ENCODE measurements at places on chromosomes 2 and 18.

DNA sequence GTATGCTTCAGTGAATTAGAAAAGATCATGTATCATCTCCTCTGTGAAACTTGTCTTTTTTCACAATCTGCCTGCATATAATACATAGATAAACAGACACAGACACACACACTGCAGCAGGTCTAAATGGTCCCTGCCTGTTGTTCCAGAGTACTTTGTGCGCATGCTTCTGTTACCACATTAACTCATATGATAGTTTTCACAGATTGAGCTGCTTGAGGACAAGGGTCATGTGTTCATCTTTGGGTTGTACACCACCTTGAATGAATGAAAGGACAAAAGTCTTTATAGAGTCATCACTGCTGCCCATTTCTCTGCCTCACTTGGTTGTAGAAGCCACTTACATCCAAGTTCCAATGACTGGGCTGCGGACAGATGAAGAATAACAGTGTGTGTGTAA lies 72.7 kb upstream of the GLS start:
- DNase-seq: no peak

DNA sequence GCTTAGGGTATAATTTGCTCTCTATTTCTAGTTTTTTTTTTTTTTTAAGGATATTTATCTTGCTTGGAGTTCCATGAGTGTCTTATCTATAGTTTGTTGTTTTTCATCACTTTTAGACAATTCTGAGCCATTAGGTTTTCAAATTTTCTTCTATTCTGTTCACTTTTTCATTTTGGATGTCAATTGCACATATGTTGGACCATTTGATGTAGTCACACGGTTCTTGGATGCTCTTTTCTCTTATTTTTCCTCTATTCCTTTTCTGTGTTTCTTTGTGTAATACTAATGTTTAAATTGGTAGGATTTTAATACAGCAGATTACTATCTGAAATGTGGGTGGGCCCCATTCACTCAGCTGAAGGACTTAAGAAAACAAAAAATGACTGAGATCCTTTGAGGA lies 292.6 kb downstream of the CALCRL start:
- DNase-seq: no peak

GRCh38 chr2:65443509-65444186 lies 11.2 kb upstream of the SPRED2 start:
- DNase-seq: no peak

- DNase-seq: no peak
Observed at GRCh38 chr18:9890957-9891356, 5.2 kb downstream of the TXNDC2 start.

DNA sequence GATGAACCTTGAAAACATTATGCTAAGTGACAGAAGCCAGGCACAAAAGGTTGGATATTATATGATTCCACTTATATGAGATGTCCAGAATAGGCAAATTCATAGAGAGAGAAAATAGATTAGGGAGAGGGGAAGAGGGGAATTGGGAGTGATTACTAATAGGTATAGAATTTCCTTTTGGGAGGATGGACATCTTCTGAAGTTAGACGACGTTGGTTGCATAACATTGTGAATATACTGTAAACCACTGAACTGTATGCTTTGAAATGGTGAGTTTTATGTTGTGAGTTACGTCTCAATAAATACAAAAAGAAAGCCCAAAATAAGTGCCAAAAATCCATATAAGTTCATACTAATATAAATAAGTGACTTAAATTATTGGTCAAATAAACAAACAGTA lies 18.6 kb upstream of the CYP26B1 start:
- no peak for DNase-seq

DNA sequence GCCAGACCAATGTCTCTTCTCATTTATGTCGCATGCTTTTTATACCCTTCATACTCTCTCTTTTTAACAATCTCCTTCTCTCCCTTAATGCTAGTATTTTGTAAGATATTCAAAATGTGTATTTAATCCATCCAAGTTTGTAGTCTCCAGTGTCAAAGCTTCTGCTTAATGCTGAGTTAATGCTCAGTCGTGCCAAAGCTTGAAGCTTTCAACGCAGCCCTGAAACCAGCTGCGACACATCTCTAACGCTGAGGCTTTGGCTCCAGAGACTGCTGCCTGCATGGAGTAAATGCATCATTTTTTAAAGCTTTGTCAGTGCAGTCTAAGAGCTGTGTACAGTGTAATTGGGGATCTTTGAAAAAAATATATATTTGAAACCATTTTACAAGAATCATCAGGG lies 2108.8 kb upstream of the PIK3C3 start:
- DNase-seq: no peak

DNA sequence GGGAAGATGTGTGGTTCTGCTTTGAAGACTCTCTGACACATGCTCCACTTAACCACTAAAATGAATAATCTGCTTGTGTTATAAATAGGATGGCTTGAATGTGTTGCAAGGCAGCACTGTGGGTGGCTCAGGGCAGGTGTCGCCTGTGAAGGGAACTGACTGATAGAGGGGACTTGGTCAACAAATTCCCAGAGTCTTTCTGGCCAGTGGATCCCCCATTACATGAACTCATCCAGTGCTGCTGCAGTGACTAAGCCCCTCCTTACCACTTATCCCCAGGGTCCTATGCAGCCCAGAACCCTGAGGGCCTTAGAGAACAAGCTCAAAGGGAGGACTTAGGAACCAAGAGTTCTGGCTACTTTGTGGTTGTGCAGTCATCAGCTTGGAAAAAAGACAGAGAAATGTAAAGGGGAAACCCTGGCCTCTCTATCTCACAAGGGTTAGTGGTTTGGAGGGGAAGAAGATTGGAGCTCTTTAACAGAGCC lies 226.2 kb upstream of the TNP1 start:
- no peak for DNase-seq

DNA sequence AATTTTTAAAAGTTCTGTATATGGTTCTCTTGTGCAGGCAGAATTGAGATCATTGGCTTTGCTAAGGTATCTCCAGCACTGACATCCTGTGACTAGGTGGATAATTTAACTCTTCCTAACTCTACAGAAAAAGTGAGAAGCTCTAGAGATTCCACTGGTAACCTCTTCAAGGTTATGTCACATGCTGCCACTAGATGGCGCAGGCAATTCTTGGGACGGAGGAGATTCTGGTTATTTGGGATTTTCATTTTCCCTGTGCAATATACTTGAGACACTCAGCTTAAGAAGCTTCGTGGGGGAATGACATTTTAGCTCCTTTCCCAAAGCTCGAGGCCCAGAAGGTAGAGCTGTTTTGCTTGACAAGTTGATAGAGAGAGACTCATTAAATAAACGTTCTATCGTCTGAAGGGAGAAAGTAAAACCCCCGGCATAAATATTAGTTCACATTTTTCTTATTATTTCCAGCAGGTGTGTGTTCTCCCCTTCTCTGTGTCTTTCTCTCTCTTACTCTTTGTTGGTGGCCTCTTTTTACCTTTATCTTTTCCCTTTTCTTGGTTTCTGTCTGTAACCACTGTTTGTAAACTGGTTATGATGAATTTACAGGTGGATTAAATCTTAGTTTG lies 26.6 kb upstream of the LANCL1 start:
- peak; percentile 27 for DNase-seq

DNA sequence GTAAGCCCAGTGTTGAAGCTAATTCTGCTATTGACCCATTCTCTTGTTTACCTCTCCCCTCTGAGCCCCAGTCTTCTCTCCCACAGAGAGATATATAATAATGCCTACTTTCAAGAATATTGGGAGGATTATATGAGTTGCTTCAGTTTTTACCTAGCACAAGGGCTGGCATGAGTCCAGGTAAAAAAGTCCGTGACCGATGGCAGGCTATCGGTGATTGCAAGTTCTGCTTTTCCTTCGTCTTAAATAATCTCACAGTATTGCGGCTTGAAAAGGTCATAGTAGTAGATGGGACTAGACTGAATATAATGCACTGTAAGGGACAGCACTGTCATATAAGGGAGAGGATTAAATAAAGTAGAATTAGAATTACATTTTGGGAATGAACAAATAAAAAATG lies 77.6 kb downstream of the KIF5C start:
- DNase-seq: no peak

- no peak for DNase-seq
Observed at GRCh38 chr2:3113122-3113521, 264.5 kb downstream of the EIPR1 start.

GRCh38 chr2:55805686-55806085 lies 112.0 kb upstream of the PNPT1 start:
- DNase-seq: no peak

GRCh38 chr2:42840760-42841159 lies 48.4 kb upstream of the HAAO start:
- DNase-seq: peak; percentile 17

GRCh38 chr2:226788881-226789490 lies 10.6 kb downstream of the IRS1 start:
- DNase-seq: no peak

DNA sequence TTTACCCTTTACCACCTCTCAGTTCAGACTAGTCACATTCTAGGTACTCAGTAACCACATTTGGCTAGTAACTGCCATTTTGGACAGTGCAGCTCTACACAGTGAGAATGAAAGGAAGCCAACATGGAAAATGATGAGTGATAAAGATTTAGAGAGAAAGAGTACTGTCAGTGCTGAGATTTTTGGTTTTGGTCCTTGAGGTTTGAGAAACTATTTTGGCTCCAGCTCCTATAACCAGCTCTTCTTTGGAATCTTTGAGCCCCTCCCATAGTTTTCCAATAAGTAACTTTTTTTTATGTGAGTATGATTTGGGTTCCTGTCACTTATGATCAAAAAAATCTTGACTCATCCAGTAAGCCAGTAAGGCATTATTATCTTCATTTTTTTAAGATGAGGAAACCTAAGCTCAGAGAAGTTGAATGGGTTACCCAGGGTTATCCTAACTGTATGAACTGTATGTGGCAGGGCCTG lies 173.0 kb downstream of the BABAM2 start:
- DNase-seq: no peak

- DNase-seq: no peak
Observed at GRCh38 chr2:67579216-67579615, 182.1 kb downstream of the ETAA1 start.

DNA sequence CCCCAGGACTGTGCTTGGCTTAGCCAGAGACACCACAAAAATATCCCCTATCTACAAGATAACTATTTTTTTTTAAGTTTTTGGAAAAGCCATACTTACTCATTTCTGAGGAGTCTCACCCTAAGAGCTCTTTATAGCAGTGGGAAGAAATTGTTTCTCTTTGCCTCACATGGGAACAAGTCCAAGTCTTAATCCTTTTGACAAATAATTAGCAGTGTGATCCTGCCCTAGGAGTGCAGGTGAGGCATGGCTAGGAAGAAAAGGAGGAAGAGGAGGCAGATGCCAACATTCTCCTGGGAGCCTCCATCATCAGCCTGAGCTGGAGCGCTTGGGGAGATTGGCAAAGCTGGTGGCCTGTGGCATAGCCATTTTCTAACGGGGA lies 115.6 kb downstream of the STPG4 start:
- DNase-seq: no peak

Measured in ovary (tissue), 10 donors.